NCI-H2029 treated with DMSO at 0.1 percent for 48 hours (cell line): ENCODE measurements at places on chromosomes 1 and 21.

GRCh38 chr1:35884934-35885333, 1.9 kb downstream of the AGO1 start:
- no peak for DNase-seq

- no peak for DNase-seq
Measured at GRCh38 chr1:203481196-203481595, 5.6 kb downstream of the PRELP start.

- DNase-seq, result no peak
Measured at GRCh38 chr21:36697060-36697850, 1.7 kb upstream of the SIM2 start.

DNA sequence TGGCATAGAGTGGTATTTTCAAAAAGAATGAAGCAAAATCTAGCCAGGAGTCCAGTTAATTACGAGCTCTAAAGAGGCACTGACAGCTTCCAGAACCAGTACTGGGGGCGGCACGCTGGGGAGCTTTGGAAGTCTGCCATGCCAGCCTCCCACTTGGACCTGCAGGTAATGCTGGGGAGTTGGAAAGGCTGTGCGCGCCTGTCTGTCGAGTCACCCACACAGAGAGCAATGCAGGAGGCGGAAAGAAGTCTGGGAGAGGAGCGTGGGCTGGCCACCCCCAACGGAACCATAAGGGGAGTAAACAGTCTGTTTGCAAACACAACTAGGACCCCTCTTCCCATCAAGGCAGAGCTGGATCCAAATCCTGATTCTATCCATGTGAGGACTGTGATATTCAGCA, 84.5 kb downstream of the BEND5 start:
- no peak for DNase-seq

DNA sequence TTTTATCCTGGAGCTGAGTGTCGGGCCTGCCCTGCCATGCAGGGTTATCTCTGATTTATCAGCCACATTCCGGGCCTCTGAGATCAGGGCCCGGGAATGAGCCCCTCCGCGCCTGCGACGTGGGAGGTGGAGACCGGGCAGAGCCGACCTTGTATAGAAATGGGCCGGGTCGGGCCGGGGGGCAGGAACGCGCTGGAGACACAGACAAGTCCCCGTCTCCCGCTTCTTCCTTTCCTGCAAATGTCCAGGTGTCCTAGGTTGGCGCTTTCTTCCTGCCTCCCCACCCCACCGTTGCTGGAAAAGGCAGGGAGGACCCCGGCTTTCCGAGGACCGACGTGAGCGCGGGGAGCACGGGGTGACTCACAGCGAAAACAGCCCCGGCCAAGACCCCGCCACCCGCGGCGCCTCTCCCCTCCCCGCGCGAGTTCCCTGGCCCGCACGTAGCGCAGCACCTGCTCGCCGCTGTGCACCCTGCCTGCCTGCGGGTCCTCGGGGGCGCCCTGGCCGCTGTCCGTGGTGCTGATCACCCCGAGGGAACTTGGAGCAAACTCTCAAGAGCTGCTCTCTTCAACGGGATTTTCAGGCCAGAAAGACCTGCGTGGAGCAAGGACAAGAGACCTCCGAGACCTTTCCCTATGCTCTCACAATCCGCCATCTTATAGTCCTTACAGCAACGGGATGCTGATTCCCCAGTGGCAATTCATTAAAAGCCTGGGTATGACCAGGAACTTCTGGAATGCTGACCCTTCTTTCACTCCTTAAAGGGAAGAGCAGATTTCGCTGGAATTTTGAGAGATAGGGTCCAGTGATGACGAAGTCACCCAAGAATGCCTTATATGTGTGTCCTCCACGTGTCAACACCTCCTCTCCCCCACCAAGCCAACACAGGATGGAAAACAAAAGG, 475 bp upstream of the NPPB start:
- DNase-seq, result no peak

GRCh38 chr1:111218701-111219556, 8.6 kb upstream of the CHI3L2 start:
- DNase-seq, result no peak

- no peak for DNase-seq
Measured at GRCh38 chr1:24302209-24302611, 16.9 kb upstream of the GRHL3 start.

GRCh38 chr1:91672601-91673161, 172.0 kb downstream of the CDC7 start:
- no peak for DNase-seq

- DNase-seq, result no peak
Measured at GRCh38 chr1:23644555-23644866, 47.1 kb upstream of the RPL11 start.

DNA sequence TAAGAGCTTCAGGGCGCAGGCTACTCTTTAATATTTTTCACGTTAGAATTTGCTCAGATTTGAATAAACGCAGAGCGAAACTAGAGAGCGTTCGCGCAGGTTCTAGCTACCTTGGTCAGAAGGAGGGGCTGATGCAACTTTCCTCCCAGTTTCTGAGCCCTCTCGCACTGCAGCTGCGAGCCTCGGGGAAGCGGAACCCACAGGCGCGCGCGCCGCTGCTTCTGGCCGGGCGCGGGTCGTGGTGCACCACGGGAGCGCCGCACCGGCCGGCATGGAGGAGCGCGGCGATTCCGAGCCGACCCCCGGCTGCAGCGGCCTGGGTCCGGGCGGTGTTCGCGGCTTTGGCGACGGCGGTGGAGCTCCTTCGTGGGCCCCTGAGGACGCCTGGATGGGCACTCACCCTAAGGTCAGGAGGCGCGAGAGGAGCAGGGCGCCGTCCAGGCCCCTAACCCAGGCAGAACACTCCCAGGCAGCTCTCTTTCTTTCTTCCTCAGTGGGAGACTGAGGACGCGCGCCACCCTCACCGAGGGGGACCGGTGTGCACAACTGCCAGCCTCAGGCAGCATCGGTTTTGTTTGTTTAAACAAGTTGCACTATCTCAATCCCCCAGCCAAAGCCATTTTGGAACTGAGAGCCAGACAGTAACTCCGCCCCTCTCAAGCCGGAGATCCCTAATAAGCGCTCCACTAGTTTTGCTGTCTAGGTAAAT, at the start of gene TSEN15:
TSS of gene TSEN15 (plus strand) at position 246 of the 709 bp plus-strand sequence. CDS start at position 272, 26 bp downstream.
- DNase-seq, result no peak

GRCh38 chr1:18697541-18697940, 66.9 kb downstream of the PAX7 start:
- no peak for DNase-seq

DNA sequence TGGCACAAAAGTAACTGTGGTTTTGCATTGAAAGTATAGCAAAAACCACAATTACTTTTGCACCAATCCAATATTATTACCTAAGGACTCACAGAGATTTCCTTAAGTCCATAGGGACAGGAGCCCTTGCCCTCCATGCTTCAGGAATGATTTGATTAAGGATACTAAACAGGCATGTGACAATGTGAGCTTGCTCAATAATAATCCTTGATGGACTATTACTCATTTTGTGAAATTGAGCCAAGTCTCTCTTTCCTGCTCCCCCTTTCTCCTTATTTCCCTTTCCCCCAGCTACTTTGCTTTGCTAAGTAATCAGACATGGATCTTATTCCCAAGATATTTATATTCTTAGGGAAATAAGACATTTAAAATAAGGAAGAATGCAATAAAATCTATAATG, 21.6 kb upstream of the RGL1 start:
- no peak for DNase-seq

DNA sequence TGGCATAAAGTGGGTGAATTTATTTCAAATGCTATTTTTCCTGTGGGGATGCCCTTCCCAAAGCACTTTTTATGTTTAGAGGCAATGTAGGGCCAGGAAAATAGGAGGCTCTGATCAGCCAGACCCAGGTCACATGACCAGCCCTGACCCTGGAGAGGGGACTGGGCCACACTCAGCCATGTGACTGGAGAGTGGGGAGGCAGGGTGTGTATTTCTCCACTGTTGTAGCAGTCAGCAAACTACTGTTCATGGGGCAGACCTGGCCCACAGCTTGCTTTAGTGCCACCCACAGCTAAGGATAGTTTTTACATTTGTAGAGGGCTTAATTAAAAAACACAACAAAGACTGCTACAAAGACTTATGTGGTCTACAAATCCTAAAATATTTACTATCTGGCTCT, 153.8 kb downstream of the ACTL8 start:
- DNase-seq, result no peak

DNA sequence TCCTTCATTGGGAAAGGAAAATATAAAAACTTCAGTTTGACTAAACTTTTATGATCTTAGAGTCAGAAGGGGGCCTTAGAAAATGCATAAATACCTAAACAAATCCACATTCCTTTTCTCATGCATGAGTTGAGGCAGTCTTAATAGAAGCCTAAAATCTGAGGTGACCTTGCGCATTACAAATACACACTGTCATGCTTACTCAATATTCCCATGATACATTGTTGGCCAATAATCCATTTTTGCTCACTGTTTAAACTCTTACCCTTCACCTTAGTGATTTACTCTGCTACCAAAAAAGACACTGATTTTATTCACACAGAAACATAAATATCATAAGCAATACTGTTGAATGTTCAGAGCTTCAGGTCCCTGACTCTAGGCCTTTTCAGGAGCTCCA, 19.1 kb upstream of the TMCO1 start:
- DNase-seq, result no peak

DNA sequence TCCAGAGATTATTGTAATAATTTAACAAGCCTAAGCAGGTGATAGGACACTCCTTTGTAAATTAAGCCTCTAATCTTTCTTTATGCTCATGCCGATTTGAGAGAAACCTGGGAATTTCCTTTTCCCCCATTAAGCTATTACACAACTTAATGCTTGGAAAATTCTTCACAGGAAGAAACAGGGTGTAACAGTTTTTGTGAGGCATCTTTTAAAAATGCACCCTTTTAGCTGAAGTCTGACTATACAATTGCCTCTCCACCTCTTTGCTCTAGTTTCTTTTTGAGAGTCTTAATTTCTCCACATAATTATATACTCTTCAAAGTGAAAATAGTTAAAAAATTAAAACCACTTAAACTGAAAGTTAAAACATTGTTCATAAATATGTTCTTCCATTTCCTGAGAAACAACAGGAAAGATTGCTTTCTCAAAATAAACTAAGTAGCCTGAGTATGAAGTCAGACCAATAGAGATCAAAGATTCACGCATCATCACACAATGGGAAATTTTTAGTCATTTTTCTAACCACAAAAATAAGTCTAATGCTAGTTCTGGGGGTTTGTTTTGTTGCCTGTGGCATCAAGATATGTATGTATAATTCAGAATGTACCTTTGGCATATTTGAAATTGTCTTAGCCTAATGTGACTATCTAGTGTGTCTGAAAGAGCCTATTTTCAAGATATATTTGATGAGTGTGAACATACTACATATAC, 34.7 kb downstream of the LRRC8D start:
- DNase-seq, result no peak

DNA sequence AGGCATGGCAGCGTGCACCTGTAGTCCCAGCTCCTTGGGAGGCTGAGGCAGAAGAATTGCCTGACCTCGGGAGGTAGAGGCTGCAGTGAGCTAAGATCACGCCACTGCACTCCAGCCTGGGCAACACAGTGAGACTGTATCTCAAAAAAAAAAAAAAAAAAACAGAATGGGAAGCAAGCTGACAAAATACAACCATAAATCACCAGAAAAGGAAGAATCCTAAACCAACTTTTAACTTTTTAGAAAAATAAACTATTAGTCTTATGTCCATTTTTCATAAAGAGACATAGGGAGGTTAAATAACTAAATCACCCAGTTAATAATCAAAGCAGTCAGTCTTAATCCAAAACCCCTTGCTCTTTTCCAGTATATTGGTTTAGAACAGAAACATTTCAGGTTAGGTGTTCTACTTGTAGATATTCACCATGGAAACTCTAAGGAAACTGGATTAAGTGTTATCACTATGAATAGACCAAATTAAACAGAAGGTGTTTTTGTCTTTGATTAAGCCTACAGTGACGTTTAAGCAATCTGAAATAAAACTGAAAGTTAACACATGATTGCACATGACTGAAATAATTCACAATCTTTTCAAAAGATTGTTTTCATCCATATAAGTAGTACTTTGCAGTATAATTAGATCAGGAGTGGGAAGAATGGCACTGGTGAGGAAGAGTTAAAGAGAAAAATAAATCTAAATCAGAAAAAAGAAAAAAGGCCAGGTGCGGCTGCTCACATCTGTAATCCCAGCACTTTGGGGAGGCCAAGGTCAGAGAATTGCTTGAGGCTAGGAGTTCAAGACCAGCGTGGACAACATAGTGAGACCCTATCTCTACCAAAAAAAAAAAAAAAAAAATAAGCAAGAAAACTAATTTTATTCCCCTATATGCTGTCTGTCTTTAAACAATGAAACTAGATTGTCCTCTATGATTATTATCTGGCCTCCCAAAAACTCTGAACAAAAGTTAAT, 9.6 kb downstream of the CDC42BPA start:
- no peak for DNase-seq

GRCh38 chr1:230268371-230269170, 157.6 kb downstream of the PGBD5 start:
- peak; percentile 35 for DNase-seq

DNA sequence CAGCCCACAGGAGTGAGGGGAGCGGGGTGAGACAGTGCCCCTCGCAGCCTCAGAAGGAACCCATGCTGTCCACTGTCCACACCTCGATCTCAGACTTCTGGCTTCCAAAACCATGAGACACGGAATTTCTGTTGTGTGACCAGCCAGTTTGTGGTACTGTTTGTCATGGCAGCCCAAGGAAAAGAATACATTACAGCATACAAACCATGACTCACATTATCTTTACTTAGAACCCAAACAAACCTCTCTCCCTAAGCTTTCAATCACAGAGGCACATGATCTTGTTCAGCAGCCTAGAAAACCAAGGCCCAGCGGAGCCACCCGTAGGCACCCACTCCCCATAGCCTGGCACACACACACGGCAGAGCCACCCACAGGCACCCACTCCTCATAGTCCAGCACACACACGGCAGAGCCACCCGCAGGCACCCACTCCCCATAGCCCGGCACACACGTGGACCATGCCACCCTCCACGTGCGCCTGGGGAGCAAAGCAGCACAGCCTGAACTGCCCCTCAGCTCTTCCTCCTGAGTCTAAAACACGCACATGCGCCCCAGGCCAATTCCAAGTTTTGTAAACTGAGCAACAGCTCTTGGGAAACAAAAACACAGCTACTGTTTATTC, 458 bp upstream of the KRTAP10-4 start:
- DNase-seq, result no peak

GRCh38 chr1:207822602-207823451, 71.0 kb downstream of the CD46 start:
- DNase-seq, result peak; percentile 87

- DNase-seq, result no peak
Measured at GRCh38 chr1:178271471-178271870, 177.6 kb downstream of the RASAL2 start.

DNA sequence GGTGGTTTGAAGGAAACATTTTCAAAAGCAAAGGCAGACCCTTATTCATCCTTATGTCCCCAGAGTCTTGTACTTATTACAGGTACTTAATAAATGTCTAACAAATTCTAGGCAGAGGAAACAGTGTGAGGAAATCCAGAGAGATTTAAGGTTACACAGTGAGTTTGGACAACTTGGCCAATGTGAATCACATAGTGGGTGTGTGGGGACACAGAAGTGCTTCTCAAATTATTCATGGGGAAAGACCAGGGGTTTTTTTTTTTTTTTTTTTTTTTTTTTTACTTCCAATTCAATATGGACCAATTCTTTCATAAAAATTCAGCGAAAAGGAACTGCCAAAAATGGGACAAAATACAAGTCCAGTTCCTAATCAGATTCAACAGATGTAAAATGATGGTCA, 15.1 kb downstream of the GNG12 start:
- DNase-seq, result no peak
